ENCODE measurements at places on chromosomes 13 and 19. TPM values are rescaled to one million over a fixed set of nuclear protein-coding genes. Genes with fewer than 3 reads are reported as not detected.

The ZNF541 gene
- 0.22 TPM for total RNA-seq

The TMEM238 gene
- 0.22 TPM for total RNA-seq

The NMRK2 gene
- not detected for total RNA-seq

The PEAK3 gene
- 0.22 TPM for total RNA-seq

The FUT1 gene
- 9.8 TPM for total RNA-seq

The FCER2 gene
- not detected for total RNA-seq

The CDX2 gene
- total RNA-seq = not detected

The WDR88 gene
- under 0.01 TPM for total RNA-seq

The CEACAM19 gene
- 0.69 TPM for total RNA-seq

The MUC16 gene
- not detected for total RNA-seq

The ZNF599 gene
- total RNA-seq = 4.8 TPM

The SPTBN4 gene
- not detected for total RNA-seq

The UHRF1 gene
- 6.0 TPM for total RNA-seq

The RHPN2 gene
- 9.6 TPM for total RNA-seq

The ZNF558 gene
- total RNA-seq = 4.1 TPM

The HIPK4 gene
- total RNA-seq = under 0.01 TPM

The MADCAM1 gene
- not detected for total RNA-seq

The ZNF582 gene
- 3.9 TPM for total RNA-seq

The NKPD1 gene
- total RNA-seq = 0.11 TPM

The KLK5 gene
- total RNA-seq = not detected

The ZNF730 gene
- total RNA-seq = 0.54 TPM

The VSTM1 gene
- not detected for total RNA-seq

The ATXN8OS gene
- total RNA-seq = not detected

The TRMT1 gene
- 17.8 TPM for total RNA-seq

The ZNF135 gene
- 0.34 TPM for total RNA-seq

The ZNF837 gene
- total RNA-seq = 1.8 TPM

All from dermis lymphatic vessel endothelial cell (primary cell).